ENCODE measurements at places on chromosomes 4 and X.
A peak's percentile ranks its signal among the peaks of the same experiment; 100 is the strongest.

DNA sequence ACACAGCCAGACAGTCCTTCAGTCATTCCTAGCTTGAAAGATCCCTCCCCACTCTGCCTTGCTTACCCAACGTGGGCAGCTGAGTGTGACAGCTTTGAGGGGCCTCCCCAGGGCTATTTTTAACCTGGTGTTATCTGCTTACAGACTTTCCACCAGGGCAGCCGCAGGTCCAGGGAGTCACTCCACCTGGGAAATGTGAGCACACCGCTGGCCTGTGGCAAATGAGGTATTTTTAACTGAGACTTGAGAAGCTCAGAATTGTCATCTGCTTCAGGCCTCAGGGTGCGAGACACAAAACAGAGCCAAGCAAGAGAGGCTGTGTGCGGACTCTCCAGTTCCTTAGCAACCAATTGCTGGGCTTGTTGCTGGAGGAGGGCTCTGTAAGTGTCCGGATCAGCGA, 13.0 kb downstream of the CORIN start:
- no peak for DNase-seq

GRCh38 chrX:145727476-145727875, 90.2 kb upstream of the SLITRK2 start:
- no peak for DNase-seq

- DNase-seq, result no peak
Measured at GRCh38 chr4:23728971-23729370, 160.9 kb downstream of the PPARGC1A start.

DNA sequence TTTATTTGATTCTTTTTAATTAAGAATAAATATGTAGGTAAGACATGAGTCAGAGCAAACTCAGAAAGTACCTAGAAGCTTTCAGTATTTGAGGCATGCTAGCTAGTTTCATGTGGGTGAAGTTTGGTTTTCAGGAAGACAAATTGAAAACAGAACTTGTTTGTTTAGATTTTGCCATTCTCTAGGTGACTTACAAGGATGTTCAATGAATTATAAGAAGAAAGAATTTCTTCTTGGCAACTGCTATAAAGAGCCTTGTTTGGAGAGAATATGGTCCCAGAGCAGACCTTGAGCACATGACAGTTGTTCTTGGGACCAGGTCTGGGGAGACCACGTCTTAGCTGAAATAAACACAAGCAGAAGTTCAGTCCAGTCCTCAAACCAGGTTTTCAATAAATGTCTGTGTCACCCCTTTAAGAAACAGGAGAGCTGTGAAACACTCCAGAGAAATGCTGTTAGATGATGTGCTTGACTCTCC, 38.0 kb upstream of the IL21 start:
- DNase-seq, result no peak

GRCh38 chrX:49165901-49166881, 3.6 kb downstream of the MAGIX start:
- peak; percentile 34 for DNase-seq

- no peak for DNase-seq
Measured at GRCh38 chrX:31350808-31351074, 278.9 kb upstream of the FTHL17 start.

DNA sequence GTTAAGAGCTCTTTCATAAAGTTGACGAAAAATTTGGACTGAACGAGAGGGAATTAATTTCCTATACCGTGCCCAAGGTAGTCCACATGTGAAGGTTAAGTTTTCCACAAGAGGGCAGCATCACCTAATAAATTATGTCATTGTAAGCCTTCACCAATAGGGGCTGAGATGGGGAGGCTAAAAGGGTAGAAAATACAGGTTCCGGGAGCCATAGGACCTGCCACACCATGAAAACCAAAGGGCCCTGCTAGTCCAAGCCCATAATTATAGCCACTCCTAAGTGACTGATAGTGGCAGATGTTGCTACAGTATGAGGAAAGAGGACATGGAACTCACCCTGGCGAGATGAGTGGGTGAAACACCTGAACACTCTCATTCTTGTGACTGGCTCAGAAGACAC, 122.2 kb downstream of the SHROOM4 start:
- no peak for DNase-seq

DNA sequence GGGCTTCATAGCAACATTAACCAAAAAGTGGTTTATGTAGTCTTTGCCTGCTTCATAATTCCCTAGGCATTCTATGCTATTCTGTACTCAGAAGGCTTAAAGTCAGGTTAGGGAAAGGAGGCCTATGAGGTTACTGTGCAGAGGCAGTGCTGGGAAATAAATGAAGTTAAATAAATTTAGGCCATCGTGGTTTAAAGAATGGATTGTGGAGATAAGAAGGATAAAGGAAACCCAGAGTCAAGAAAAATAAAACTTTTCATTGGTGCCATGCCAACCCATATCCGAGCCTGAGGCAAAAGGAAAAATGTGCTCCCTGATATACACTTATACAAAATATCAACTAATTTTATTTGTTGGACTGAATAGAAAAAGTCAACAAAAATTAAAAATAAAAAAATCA, 70.2 kb downstream of the AR start:
- DNase-seq, result no peak

DNA sequence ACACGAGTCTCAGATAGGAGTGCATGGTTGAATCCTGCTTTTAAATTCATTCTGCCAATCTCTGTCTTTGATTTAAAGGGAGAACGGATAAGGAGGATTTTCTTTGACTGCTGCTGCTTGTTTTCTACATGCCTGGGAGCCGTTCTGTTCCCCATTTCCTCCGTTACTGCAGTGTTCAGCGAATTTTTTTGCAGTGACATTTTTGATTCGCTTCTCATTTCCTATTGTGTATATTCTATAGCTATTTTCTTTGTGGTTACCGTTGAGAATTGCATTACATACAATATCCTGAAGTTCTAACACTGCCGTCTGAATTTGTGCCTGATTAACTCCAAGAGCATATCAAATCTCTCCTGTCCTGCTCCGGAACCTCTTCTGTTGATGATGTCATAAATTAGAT, 14.8 kb upstream of the MAEA start:
- DNase-seq, result no peak

GRCh38 chrX:129808829-129809796, 29.4 kb downstream of the SASH3 start:
- DNase-seq, result no peak

GRCh38 chr4:19152264-19152663, 1099.4 kb upstream of the SLIT2 start:
- no peak for DNase-seq

- DNase-seq, result no peak
Measured at GRCh38 chr4:143046454-143046853, 138.3 kb upstream of the USP38 start.
